Activated CD4-positive, CD25-positive, alpha-beta regulatory T cell treated with anti-CD3 and anti-CD28 coated beads, Interleukin-2, amount 50 U/mL, for 24 hours (primary cell): ENCODE measurements at places on chromosomes 6 and 20.

- ATAC-seq: peak; percentile 35
Observed at GRCh38 chr20:62025832-62026563, 39.7 kb downstream of the TAF4 start.

DNA sequence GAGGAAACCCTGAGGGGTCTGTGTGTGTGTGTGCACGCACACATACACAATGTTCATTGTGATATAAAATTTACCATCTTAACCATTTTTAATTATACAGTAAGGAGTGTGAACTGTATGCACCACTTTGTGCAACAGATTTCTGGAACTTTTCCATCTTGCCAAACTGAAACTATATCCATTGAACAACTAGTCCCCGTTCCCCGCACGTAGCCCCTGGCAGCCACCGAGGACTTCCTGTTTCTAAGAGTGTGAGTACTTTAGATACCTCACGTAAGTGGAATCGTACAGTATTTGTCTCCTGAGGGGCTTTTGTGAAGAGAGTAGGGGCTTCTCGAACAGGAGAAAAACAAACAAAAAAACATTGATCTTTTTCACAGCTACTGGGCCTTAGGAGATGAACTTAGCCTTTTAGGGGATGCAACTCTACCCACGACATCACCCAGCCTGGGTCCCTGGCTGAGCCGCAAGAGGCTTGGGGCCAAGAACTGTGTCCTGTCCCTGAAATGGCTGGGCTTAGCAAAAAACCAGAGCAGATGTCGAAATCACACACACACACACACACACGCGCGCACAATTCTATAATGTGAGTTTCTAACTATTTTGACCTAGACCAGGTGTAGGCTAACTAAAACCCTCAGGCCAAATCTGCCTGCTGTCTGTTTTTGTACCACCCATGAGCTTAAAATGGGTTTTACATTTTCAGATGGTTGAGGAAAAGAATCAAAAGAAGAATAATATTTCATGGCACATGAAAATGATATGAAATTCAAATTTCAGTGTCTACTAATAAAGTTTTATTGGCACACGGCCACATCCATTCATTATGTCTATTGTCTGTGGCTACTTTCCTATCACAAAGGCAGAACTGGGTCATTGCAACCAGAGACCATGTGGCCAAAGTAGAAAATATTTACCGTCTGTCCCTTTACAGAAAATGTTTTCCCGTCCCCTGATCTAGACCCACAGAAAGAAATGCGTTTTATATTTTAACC lies 144.2 kb downstream of the EYA2 start:
- ATAC-seq: no peak

GRCh38 chr20:11452326-11452725 lies 465.4 kb upstream of the BTBD3 start:
- ATAC-seq: no peak

DNA sequence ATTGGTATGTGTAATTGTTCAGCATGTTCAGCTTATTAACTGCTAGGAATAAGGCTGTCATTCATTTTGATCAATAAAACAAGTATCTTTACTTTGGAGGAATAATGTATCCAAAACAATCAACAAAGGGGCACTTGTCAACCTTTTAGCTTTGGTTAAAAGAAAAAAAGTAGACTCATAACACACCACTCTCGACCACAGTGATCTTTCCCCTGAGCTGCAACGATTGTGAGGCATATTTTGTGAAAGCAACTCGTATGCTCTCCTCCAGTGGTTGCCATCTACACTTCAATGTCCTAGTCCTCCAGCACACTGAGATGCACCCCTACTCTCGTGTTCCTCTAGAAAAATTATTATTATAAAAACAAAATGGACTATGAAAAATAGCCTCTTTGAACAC lies 60.1 kb upstream of the PDE7B start:
- ATAC-seq: no peak

DNA sequence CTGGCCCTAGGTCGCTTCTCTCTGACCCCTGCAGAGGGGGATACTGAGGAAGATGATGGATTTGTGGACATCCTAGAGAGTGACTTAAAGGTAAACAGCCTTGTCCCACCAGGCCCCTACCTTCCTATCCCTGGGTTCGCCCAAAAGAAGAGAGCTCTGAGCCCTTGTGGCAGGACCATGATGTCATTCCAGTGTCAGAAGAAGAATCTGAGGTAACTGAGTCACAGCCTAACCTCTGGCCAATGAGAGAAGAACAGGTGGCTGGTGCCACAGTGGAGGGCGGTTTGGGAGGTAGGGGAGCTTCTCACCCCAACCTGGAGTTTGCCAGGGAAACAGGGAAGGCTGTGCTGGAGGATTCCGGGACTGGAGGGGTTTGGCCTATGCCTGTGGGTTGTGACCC lies 5.2 kb downstream of the CDC25B start:
- peak; percentile 39 for ATAC-seq

- no peak for ATAC-seq
Observed at GRCh38 chr6:44733868-44734267, 346.4 kb downstream of the CDC5L start.

DNA sequence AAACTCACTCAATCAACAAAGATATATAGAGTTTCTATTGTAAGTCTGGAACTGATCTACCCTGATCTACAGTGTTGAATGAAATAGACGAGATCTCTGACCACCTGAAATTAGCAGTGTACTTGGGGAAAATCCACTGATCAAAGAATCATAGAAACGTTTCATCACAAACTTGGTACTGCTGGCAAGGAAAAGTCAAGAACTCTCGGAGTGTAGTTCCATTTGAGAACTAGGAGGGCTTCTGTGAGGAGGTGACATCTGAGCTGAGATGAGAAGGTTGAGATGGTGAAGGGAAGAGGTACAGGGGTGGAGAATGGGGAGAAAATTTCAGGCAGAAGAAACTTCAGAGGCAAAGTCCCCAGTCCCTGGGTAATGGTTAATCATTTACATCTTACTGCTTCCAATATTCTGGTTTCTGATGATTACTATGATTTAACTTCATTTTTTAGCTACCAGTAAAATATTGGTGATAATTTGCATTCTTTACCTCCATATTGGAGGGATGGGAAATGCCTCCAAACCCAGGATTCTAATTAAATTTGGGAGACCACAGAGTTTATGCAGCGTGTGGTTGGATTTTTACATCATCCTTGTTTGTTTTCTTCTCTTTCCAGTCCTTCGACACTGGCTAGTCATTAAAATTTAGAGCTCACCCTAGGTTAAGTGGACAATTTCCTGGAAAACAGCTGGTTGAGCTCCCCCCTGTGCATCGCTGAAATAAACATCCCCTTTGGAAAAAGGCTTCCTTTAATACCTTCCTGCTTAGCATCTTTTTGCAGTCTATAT lies 191.9 kb downstream of the BCAS1 start:
- no peak for ATAC-seq

- no peak for ATAC-seq
Observed at GRCh38 chr6:984031-984430, 291.1 kb upstream of the EXOC2 start.

GRCh38 chr20:5748246-5748645 lies 2.0 kb upstream of the SHLD1 start:
- ATAC-seq: no peak
